ENCODE measurements at places on chromosomes 13 and 19.

- DNase-seq, result no peak
Measured at GRCh38 chr19:16061943-16062342, 14.4 kb upstream of the TPM4 start.

- no peak for DNase-seq
Measured at GRCh38 chr13:113669755-113670341, 2.8 kb downstream of the GRK1 start.

DNA sequence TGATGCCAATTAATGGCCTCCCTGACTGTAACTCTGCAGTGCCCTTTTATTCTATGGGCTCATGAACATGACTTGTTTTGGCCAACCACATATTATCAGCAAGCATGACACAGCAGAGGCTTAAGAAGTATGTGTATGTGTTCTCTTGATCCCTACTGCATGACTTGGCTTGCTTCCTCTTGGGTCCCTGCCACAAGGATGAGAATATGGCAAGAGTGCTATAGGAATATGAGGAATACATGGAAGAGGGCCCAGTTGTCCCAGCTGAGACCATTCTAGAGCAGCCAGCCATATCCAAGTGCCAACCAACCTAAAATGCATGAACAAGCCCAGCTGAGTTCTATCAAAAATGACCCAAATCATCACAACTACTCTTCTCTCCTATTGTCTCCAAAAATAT, 576.7 kb upstream of the PCDH9 start:
- DNase-seq, result no peak

DNA sequence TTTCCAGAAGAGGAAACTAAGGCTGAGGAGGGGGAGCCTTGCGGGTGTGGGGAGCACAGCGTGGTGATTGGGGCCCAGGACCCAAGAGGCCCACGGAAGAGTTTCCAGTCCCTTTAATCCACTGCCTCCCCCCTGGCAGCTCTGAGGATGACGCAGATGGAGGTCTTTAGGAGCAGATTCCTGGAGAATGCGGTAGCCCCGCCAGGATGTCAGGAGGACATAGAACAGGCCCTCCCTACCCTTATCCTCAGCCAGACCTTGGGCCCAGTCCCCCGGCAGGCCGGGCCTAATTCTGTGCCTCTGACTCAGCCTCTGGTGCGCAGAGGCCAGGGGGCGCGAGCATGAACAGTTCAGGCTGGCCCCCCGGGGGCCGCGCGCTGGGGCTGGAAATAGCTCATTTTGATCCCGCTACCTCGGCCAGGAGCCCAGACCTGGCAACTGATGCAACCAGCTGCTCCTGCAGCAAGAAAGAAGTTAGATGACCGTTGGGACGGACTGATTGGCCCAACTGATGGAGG, 461 bp upstream of the HSPB6 start:
- no peak for DNase-seq

- DNase-seq, result no peak
Measured at GRCh38 chr13:113883314-113883811, 19.5 kb upstream of the GAS6 start.

- peak; percentile 7 for DNase-seq
Measured at GRCh38 chr19:34430738-34431625, 2.8 kb downstream of the UBA2 start.

DNA sequence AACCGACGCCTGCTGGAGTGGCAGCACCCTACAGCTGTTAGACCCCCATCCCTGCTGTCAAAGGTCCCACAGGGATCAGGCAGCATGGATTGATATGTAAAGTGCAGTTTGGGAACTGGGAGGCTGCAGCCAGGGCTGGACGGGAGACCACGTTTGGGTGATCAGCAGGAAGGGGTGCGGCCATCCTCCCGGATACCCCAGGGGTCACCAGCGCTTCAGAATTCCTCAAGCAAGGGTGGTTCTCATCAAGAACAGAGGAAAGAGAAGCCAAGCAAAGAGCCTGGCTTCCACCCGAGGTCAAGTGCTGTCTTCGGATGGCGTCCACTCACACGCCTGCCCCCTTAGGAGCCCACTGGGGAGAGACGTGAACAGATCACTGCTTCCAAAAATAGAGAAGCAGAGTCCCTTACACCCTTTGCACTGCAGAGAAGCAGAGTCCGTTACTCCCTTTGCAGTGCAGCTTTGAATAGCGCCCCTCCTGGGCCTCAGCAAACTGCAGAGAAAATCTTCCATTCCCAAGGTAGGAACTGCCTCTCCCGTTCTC, 35.5 kb downstream of the DHRS12 start:
- DNase-seq, result no peak

- DNase-seq, result no peak
Measured at GRCh38 chr19:1621021-1621420, 15.8 kb upstream of the UQCR11 start.

DNA sequence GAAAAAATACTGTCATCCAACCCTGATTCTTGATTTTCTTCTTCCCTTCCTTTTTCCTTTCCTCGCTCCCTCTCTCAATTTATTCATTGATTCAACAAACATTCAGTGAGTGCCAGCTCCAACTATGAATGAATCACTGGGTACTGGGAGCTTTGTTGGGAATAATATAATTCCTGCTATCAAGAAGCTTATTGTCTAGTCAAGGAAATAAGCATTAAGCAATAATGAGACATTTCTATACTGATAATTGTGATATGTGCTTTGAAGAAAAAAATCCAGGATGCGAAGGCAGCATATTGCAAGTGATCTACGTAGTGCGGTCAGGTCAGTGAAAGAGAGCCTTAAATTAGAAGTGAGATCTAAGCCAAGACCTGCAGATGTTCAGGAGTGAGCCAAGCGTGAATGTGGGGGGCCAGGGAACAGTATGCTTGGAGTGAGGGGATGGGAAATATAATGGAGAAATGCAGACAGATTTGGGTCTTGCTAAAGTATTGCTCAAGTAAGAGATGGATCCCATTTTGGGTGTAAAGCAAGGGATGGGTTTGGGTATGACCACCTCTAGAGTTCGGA, 253.5 kb downstream of the LHFPL6 start:
- DNase-seq, result no peak

GRCh38 chr19:33047422-33047821, 17.3 kb downstream of the RHPN2 start:
- DNase-seq, result no peak

GRCh38 chr13:43629691-43630480, 156.9 kb downstream of the ENOX1 start:
- no peak for DNase-seq

- DNase-seq, result no peak
Measured at GRCh38 chr19:1852581-1853128, 4.4 kb upstream of the REXO1 start.

DNA sequence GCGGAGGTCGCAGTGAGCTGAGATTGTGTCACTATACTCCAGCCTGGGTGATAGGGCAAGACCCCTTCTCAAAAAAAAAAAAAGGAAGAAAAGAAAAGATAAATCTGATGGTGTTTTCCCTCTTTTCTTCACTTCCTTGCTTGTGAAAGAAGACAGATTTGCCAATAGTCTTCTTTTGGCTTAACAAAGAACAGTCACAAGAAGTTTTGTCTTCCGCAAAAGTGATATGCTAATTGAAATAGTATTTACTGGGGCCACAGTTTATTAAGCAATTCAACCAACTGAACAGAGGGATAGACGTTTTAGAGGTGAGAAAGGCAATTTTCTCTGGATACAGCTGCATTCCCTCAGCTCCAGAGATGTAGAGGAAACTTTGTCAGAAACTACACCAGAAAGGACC, 22.9 kb upstream of the PLAUR start:
- DNase-seq, result no peak

DNA sequence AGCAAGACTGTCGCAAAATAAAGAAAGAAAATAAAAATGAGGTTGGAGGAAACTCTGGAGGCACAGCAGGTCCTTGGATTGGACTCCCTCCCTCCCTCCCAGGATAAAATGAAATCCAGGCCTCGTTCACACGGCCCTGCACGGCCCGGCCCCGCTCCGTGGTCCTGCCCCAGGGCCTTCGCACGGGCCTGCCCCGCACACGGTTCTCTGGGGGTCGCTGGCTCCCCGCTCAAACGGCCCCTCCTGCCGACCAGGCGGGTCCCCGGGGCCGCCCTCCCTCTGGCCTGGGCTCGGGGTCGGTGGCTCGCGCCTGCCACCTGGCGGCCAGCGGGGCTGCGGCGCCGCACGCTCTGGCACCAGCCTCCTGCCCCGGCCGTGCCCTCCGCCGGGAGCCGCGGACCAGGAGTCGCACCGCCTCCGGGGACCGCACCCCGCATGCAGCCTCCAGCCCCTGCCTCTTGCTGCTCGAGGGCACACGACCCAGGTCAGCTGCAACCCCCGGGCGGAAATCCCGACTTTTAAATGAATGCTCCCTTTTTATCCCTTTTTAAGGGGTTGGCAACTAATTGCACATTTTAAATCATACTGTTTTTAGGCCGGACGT, 1.5 kb upstream of the WDR18 start:
- DNase-seq, result peak; percentile 45

DNA sequence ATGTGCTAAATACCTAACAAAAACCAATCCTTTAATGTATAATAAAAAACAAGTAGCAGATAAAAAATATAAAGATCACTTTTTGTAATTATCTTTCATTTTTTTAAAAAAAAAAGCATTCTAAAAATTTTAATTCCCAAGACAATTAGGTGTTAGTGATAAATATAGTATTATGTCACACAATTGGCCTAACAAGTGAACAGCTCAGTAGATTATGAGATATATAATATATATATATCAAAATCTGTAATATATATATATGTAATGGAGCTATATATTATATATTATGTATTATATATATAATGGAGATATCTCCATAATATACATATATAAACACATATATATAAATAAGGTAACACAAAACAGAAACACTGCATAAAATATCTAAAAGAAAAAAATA, 1531.1 kb upstream of the MIR17HG start:
- no peak for DNase-seq

- DNase-seq, result no peak
Measured at GRCh38 chr13:20767309-20767943, 6.3 kb downstream of the EEF1AKMT1 start.

GRCh38 chr13:38954844-38955243, 35.8 kb downstream of the STOML3 start:
- no peak for DNase-seq

DNA sequence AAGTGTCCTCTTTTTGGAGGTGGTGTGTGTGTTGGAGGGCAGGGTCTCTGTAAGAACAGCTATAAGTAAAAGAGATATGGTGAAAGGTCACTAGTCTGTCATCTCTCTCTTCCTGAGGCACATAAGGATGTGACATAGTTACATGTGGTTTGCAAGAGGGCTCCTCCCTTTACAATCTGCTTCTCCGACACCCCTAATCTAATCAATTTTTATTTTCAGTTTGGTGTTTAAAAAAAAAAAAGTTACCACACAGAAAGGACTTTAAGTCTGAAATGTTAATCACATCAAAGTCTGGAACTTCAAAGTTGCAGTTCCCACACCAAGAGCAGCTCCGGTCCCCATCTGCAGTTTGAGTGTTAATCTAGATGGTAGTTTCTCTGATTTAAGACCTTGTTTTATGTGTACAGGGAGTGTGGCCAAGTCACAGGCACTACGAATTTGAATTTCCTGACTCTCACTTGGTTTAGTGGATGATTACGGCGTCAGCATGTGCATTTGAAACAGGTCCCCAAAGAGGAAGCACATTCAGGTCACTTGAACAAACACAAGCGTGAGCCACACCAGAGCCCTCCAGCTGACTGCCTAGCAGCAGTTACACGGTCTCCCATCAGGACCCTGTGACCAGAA, 53.1 kb downstream of the FOXO1 start:
- DNase-seq, result no peak

DNA sequence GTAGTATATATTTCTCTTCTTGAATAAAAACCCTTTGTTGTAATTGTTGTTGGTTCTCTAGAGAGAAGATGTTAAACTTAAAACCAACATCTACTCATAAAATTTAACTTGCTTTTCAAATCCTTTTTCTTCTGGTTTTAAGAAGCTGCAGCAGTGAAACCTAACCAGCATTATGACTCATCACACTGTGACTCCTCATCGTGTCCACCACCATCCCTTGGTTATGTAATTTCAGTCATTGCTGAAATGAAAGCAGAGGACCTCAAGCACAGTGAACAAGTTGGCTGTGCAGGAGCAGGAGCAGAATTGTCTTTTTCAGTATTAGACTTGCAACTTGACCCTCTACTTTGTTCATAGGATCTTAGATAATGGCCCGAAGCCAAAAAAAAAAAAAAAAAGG, 64.9 kb upstream of the HTR2A start:
- DNase-seq, result no peak

- DNase-seq, result no peak
Measured at GRCh38 chr19:52554216-52554971, 15.7 kb upstream of the ZNF701 start.

- DNase-seq, result no peak
Measured at GRCh38 chr13:83620530-83621220, 261.6 kb downstream of the SLITRK1 start.

GRCh38 chr13:112838842-112839117, 130.2 kb upstream of the MCF2L start:
- no peak for DNase-seq

DNA sequence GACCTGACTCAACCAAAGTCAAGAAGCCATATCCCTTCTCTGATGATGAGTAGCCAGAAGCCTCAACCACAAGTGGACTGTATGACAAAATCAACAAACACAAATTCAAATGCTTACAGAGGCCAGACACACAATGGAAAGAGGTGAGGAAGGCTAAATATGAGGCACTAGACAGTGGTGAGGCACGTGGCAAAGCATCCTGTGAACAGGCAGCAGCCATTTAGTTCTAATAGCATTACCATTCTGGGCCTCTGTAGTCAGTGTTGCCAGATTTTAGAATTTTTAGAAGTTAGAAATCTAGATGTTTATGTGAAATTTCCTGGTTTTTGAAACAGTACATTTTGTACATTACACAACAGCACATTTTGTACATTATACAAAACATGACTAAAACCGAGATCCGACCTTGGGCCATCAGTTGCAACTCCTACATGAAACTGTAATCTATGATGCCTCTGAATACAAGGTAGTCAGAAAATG, 403.3 kb downstream of the COG6 start:
- DNase-seq, result no peak

DNA sequence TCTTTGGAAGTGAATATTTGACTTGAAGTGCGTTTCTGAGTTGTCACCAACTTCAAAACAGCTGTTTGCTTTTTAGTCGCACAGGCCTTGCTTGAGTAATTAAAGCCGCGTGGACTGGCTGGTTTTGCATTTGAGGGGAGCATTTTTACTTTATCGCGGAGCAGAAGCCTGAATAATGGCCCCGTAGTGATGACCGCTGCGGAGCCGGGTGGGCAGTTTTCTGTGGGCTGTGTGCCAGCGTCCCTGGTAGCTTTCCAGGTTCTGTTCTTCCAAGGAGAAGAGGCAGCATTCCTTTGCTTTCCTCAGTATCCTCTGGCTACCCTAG, 1.1 kb downstream of the NAA16 start:
- DNase-seq, result no peak

GRCh38 chr19:33264881-33265445, 37.4 kb downstream of the CEBPA start:
- no peak for DNase-seq

- no peak for DNase-seq
Measured at GRCh38 chr13:73158851-73159250, 100.0 kb downstream of the KLF5 start.

DNA sequence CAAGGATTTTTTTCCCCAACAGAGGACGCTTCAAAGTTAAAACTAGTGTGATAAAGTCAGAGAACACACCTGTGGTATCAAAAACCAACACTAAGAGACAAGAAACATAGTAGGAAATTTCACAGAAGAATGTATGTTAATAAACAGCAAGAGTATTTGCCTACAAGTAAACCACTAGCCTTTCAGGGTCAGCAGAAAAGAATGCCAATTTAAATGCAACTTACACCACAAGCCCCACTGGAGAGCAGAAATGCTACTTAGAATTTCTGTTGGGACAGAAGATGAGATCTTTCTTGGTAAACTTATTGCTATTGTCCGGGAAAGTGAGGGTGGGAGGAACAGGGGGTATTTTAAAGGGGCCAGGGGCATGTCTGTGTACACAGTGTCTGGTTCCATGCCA, 68.6 kb downstream of the STK24 start:
- DNase-seq, result no peak

GRCh38 chr13:89584058-89584620, 1763.3 kb upstream of the MIR17HG start:
- no peak for DNase-seq
